ENCODE measurements at places on chromosomes 5 and 9. TPM values are rescaled to one million over a fixed set of nuclear protein-coding genes. Genes with fewer than 3 reads are reported as not detected.

GRCh38 chr5:42059291-42059690 is 134.2 kb downstream of the FBXO4 start:
- H3K27me3 ChIP-seq = peaks cover 5% of the 10 kb centered on the region
- no peaks in the 10 kb centered on the region for H3K36me3 ChIP-seq
- H3K27ac ChIP-seq = no peak overlapping the region
- no peaks in the 10 kb centered on the region for H3K4me1 ChIP-seq
- no peak overlapping the region for H3K4me3 ChIP-seq
- DNase-seq = no peak

GRCh38 chr9:1698991-1699390 is 316.2 kb upstream of the SMARCA2 start:
- H3K27me3 ChIP-seq = peaks cover 20% of the 10 kb centered on the region
- H3K27ac ChIP-seq = no peak overlapping the region
- DNase-seq = no peak
- H3K4me3 ChIP-seq = no peak overlapping the region
- no peaks in the 10 kb centered on the region for H3K4me1 ChIP-seq
- no peaks in the 10 kb centered on the region for H3K36me3 ChIP-seq

GRCh38 chr9:99967457-99967856 is 61.0 kb downstream of the STX17 start:
- no peak overlapping the region for H3K4me3 ChIP-seq
- no peaks in the 10 kb centered on the region for H3K27me3 ChIP-seq
- H3K36me3 ChIP-seq = peaks cover 15% of the 10 kb centered on the region
- H3K27ac ChIP-seq = no peak overlapping the region
- H3K4me1 ChIP-seq = no peaks in the 10 kb centered on the region
- no peak for DNase-seq

- H3K36me3 ChIP-seq = no peaks in the 10 kb centered on the region
- DNase-seq = no peak
- peaks cover under 1% of the 10 kb centered on the region for H3K27me3 ChIP-seq
- H3K27ac ChIP-seq = peak overlapping the region; percentile 95
- peaks cover 46% of the 10 kb centered on the region for H3K4me1 ChIP-seq
- peak overlapping the region; percentile 92 for H3K4me3 ChIP-seq
These were observed 1.1 kb downstream of the POLR1E start for GRCh38 chr9:37486616-37487548.

- no peak for DNase-seq
- no peaks in the 10 kb centered on the region for H3K4me1 ChIP-seq
- peaks cover 22% of the 10 kb centered on the region for H3K27me3 ChIP-seq
- no peak overlapping the region for H3K4me3 ChIP-seq
- no peaks in the 10 kb centered on the region for H3K36me3 ChIP-seq
These were observed 135.6 kb downstream of the ACTL7B start for GRCh38 chr9:108720191-108720642.

The FYB1 gene
- 312 TPM for polyA plus RNA-seq
